GM04504 (cell line): ENCODE measurements at places on chromosomes 7 and 10.

GRCh38 chr10:70634011-70634410 is 31.5 kb upstream of the PRF1 start:
- no peak for DNase-seq

DNA sequence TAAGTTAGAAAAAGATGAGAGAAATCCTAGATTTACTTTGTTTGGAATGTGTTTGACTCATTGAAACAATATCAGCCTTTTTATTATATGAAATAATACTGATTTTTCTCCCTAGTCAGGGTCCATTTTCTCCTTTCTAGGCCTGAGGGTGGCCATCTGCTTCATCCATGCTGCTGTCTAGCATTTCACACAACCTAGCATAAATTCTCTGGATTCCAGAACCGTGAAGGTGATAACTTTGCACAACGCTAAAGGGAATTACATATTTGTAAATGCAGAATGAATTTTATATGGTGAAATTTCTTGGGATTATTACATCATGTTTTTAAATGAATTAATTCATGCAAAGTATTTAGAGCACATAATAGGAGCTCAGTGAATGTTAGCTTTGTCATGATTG is 505.1 kb downstream of the INHBA start:
- DNase-seq = no peak

- DNase-seq = no peak
These were observed 13.6 kb downstream of the LGI1 start for GRCh38 chr10:93771354-93771753.

DNA sequence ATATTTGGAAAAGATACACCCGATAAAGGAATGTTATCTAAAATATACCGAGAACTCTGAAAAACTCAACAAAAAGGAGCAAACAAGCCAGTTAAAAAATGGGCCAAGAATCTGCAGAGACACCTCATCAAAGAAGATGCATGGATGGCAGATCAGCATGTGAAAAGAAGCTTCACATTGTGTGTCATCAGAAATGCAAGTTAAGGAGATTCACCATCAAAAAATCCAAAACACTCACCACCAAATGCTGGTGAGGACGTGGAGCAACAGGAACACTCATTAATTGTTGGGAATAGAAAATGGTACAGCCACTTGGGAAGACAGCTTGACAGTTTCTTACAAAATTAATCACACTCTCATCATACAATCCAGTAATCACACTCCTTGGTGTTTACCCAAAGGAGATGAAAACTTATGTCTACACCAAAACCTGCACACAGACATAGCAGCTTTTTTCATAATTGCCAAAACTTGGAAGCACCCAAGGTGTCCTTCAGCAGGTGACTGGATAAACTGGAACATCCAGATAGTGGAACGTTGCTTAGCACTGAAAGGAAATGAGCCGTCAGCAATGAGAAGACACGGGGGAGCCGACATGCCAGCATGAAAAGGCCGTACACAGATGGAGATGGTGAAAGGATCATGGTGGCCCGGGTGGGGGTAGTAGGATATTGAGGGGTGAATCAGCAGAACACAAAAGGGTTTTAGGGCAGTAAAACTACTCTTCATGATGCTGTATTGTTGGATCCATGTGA is 27.9 kb upstream of the PWWP2B start:
- DNase-seq = peak; percentile 76

DNA sequence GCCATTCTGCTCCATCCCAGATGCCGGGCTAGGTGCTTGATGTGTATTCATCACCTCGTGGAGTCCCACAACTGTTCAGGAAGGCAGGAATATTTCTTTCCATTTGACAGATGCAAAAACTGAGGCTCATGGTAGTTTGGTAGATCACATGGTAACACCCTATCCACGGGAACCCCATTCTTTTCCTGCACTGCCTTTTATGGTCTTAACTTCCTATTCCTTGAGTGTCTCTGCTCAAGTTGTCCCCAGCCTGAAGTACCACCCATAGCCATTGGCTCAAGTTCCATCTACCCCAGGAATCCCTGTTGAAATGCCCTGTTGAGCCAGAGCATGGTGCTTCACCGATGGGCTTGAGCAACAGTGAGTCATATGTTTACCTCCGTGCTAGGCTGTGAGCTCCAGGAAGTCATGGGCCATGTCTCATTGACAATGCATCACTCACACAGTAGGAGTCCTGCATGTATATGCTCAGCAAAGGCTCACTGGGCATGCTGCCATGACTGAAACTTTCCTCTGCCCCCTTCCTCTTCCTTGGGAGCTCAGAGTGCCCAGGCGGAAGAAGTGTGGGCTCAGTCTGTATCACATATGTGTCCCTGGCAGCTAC is 71.7 kb upstream of the ADAM12 start:
- peak; percentile 87 for DNase-seq
